ENCODE measurements at places on chromosomes 5 and 9.

- no peak for DNase-seq
These were observed 46.0 kb upstream of the SRFBP1 start for GRCh38 chr5:121915765-121916164.

DNA sequence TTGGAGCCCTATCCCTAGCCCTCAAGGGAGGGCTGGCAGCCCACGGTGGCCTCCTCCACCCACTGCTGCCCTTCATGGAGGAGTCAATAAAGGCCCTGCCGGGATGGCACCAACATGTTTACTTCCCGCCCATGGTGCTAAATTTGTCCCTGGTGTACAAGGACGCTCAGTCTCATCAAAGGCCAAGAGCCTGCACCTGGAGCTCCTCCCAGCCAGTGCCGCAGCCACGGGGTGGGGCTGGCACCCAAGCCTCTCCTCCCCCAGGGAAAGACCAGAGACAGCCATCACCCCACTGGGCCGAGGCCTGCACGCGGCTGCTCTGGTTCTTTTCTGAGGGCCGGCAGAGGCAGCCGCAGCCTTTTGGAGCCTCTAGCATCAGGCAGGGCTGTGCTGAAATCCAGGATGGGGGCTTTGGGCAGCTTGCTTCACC is 34.8 kb upstream of the RXRA start:
- DNase-seq = no peak

DNA sequence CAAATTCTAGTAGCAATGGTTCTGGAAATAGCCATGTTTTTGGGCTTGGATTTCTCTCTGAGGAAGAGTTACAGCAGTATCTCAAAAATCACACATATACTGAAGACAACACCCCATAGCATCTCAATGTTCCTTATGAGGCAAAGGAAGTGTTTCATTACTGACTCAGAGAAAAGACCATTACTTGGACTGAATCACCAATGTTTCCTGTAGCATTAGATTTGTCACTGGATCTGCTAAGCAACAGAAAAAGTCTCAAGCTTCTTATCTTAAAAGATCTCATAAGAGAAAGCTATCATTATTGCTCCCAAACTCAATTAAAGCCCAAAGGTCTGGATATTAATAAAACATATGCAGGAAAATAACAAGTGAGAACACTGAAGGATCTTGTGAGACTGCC is 272.4 kb downstream of the ADAMTS6 start:
- DNase-seq = no peak

GRCh38 chr5:142326480-142326938 is 1.7 kb upstream of the SPRY4 start:
- DNase-seq = no peak

DNA sequence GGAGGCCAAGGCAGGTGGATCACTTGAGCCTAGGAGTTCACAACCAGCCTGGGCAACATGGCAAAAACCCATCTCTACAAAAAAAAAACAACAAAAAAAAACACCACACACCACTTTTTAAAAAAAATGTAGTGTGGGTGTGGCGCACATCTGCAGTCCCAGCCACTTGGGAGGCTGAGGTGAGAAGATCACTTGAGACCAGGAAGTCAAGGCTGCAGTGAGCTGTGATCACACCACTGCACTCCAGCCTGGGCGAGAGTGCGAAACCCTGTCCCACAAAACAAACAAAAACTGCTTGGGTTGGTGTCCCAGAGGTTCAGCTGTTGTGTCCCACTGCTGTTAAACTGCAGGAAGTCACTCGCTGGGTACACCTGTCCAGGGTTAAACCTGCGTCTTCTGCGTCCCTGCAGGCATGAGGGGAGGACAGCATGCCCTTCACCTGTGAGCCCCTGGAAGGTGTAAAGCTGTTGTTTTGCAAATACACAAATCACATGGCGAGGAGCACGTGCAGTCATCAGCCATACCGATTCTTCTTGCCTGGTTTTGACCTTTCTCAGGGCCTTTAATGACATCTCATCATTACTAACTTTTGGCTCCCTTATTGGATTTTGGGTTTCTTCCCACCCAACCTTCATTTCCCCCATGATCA is 29.3 kb upstream of the CLPTM1L start:
- DNase-seq = no peak

GRCh38 chr5:89211836-89212235 is 328.9 kb upstream of the MEF2C start:
- DNase-seq = no peak

GRCh38 chr5:14407051-14407450 is 174.5 kb upstream of the OTULINL start:
- DNase-seq = no peak

GRCh38 chr5:6886866-6887265 is 173.6 kb downstream of the TENT4A start:
- no peak for DNase-seq

GRCh38 chr5:127228540-127229184 is 61.9 kb upstream of the MEGF10 start:
- no peak for DNase-seq

GRCh38 chr5:123080215-123080614 is 8.8 kb upstream of the PRDM6 start:
- no peak for DNase-seq

- no peak for DNase-seq
These were observed at the start of gene GPX8 for GRCh38 chr5:55159763-55160492. Gene GPX8 (plus strand): TSS chr5:55160171. CDS start chr5:55160193, 22 bp downstream.

- DNase-seq = no peak
These were observed 30.6 kb upstream of the IL7R start for GRCh38 chr5:35826056-35826455.

DNA sequence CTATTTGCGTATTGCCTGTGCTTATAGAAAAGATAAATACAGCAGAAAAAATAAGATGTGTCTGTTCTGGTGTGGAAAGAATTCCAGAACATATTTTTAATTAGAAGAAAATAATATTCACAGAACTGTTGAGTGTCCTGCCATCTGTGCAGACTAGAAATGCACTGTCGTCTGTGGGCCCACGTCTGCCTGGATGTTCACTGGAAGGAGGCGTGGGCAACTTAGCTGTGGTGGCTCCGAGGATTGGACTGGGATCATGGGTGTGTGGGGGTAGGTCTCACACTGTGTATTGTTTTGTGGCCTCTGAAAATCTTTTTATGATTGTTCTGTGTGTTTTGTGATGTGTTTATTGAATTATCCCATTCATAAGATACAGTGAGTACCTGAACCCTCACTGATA is 126.0 kb upstream of the CACNA1B start:
- no peak for DNase-seq

- no peak for DNase-seq
These were observed 11.0 kb downstream of the FBN2 start for GRCh38 chr5:128527077-128527476.

DNA sequence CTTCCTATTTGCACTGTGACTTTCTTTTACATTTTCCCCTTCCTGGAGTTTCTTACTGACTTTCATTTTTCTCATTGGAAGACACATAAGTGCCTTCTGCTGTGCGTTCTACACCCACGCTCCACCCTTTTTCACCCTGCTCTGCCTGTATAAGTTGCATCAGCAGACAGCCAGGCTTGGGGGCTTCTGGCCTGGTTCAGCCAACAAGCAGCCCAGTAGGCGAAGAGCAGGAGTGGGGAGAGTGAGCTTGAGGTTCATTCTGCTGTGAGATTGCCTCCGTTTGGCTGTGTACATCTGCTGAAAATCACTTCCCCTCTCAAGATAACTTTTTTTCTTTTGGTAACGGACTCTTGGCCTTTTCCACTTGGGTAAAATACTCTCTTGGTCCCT is 38.4 kb downstream of the RASGRF2 start:
- peak; percentile 2 for DNase-seq

- DNase-seq = no peak
These were observed 73.5 kb upstream of the COL5A1 start for GRCh38 chr9:134568116-134568515.

DNA sequence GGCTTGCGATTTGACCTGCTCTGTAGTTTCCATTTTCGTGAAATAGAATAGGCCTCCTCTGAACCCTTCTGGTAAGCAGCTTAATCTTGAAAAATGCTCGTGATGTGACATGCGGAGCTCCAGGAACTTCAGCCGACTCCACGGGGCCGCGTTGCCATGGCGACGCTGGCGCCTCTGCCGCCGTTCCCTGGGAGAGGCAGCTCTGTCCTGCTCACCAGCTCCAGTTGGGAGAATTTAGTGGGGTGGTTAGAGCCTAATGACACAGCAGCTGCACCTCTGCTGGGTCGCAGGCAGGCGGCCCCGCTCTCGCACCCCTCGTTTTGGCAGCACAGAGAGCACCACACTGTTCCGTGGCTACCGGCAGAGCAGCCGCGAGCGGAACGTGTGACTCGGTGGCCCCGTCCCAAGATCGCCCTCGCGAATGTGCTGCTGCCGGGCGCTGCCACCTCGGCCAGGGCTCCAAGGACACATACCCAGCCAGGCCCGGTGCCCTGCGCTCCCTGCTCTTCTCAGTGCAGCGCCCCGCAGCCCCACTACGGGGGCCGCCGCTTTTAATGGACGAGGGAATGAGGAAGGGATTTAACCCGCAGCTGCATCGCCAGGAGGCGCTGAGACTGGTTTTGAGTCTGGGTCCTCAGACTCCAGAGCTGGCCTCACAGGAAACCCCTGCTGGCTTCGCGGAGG is 131.2 kb upstream of the LMX1B start:
- no peak for DNase-seq

DNA sequence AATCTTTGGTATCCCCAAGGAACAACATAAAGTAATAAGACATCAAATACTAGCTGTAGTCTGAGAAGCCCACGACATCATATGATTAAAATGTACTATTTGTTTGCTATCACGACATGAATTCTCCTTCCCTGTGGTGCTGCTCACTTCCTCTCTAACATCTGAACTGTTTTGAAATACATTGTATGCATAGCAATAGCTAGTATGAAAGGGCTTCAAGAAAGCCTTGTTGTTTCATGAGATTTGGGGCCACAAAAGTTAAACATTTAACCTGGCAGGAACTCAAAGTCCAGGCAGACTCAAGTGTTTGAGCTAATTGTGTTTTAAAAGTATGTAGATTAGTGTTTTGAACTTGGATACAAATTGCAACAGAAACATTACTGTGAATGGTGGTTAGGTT is 237.4 kb upstream of the PTGER4 start:
- no peak for DNase-seq

GRCh38 chr9:94031380-94031779 is 52.9 kb upstream of the PTPDC1 start:
- no peak for DNase-seq

DNA sequence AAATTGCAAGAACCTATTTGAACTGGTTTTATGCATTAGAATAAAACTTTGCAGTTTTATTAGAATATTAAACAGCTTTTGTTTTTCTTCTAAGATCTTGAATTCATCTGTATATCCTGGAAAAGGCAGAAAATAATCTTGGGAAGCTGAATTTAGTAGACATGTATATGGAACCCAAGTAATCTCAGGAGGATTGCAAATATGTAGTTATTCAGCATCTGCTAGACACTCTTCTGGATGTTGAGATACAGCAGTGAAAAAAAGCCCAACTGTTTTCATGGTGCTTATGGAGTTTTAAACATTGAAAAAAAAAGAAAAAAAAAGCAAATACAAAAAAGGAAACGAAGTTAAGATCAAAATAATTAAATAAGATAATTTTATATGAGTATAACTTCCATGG is 922.2 kb upstream of the SEMA6A start:
- DNase-seq = no peak

- no peak for DNase-seq
These were observed 24.0 kb downstream of the NNT start for GRCh38 chr5:43627028-43627427.

GRCh38 chr5:108730617-108731340 is 16.9 kb upstream of the FER start:
- DNase-seq = peak; percentile 36

DNA sequence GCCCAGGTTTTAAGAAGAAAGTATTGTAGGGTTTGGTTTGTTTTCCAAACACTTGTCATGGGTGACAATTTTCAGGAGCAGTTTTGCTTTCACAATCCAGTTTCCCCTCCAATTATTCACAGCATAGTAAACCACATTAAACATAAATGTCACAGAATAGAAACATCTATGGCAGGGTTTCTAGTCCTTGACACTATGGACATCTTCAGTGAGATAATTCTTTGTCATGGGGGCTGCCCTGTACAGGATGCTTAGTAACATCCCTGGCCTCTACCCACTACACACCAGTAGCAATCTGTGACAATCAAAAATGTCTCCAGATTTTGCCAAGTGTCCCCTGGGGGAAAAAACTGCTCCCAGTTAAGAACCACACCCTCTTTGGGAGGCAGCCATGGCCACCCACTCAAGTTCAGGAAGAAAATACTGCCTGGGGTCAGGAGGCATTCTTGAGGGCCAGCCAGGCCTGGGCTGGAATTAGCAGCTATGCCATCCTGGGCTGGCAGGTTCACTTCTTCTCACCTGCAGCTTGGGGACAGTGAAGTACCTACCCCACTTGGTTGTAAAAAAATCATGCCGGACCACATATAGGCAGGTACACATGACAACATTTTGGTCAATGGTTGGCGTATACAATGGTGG is 116.3 kb downstream of the HSD17B3 start:
- DNase-seq = no peak

DNA sequence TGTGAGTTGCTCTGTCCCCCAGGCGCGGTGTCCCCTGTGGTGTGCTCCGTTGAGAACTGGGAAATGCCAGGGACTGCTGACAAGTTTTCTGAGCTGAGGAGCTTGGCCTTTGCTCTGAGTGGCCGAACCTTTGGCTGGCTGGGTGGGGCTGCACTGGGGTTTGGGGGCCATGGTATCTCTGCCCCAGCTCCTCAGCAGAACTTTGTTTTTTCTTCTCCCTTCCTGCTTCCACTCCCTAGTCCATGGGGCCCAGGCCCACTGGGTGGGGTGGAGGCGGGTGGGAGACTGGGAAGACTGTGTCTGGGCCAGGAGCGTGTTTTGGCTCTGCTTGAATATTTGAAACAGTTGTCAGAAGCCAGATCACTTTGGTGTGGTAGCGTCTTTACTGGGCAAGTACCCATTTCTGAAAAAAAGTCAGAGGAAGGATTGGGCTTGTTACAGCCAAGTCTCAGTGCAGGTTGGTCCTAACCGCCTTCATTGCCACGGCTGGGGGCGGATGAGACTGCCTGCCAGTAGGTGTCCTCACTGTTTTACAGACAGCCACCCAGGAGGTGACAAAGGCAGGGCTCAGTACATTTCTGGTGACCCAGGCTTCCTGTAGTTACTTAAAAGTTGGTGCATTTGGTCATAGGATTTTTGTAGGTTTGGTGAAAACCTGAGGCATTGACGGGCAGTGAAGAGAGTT is 92.7 kb downstream of the DAB2IP start:
- DNase-seq = no peak

DNA sequence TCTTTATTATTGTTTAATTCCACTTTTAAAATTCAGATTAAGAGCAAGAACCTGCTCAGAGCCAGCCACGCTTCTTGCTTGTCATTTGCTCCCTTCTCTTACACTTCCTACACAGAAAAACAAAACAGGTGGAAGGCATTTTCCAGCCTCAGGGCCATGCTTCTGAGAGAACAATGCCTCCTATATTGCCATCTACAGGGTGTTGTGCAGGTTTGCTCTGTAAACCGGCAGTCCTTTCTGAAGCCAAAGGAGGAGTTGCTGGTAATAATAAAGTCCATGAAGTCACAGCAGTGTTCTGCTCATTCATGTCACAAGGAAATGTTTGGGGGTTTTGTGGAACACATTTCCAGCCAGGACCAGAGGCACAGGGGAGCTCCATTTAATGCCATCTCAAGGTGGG is 16.1 kb upstream of the PRLR start:
- no peak for DNase-seq
